Activated naive CD8-positive, alpha-beta T cell treated with anti-CD3 and anti-CD28 coated beads for 36 hours (primary cell): ENCODE measurements at places on chromosomes 11 and 22.

DNA sequence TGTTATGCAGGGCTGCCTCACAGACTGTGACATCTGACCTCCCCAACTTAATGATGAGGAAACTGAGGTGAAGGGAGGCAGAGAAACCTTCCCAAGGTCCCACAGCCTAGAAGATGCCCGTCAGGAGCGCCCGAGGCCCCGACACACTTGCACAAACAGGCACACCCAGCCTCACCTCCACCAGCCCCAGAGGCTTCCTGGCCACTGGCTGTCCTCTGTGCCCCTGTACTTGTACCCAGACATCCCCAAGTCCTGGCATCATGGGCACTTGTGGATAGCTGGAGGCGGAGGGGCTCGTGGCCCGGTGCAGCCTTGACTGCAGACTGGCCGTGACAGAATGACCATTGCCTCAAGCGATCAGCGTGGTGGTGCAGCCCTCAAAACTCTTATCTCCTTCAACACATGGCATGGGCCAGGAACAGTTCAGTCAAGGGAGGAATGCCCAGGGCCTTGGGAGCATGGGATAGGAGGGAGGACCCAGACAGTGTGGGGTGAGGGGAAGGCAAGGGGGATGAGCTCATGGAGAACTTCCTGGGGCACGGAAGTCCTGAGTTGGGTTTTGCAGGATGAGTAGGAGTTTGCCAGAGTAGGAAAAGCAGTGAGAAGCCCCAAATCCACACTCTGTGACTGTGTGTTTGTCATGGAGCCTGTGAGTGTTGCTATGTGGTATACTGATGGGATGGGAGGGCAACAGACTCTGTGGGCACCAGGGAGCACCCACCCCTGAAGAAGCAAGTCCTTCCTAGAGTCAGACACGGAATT is 25.8 kb upstream of the PPARA start:
- DNase-seq = no peak

DNA sequence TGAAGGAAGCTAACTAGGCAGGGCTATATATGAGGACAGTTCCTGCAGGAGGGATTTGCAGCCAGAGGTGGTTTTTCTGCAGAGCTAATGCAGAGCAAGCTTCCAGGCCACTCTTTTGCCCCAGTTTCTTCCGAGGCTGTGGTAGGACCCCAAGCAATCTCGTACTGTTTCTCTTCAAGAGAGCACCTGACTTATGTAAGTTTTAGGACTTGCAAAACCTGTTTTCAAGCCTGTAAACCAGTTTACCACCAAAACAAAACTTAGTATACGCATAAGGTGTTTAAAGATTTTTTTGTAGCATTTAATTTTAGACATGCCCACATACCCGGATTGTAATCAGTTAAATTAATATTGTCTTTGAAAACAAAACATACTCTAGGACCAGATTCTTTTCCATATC is 7.7 kb upstream of the APLP2 start:
- DNase-seq = no peak

DNA sequence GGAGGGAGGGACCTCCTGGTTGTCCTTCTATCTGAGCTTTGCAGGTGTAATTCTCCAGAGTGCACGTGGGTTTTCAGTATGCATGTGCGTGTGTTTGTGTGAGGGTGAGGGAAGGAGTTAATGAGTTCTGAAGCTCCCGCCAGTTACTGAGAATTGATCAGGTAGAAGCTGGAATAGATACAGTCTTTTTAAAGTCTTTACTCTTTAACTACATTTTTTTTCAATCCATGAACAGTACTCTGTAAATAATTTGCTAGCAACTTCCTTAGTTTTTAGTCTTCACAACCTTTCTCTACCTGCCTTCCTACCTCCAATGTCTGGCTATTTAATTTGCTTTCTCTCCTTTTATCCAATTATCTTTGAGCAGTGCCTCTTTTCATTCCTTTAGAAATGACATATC is 25.5 kb downstream of the ARHGAP42 start:
- no peak for DNase-seq

DNA sequence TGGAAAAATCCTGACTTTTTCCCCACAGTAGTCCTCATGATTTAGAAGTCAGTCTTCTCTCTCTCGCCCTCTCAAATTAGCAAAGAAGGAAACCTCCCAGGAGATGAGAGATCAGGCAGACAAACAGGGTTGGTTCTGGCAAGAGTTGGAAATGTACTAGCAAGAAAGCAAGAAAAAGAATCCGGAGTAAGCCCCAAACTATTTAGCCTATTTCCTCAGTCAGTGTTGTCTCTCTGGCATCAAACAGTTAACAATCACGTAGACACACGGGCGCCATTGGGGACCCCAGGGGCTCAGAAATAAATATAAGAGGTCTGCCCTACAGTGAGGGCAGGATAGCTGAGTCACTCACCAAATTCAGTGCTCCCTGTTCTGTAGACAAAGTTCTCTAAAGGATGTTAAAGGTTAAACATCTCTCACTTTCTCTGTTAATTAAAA is 4.7 kb downstream of the C11orf52 start:
- no peak for DNase-seq

GRCh38 chr11:19646308-19646707 is 66.3 kb upstream of the NAV2 start:
- no peak for DNase-seq

- no peak for DNase-seq
These were observed 5.5 kb upstream of the PCF11 start for GRCh38 chr11:83151274-83151977.

- no peak for DNase-seq
These were observed 71.5 kb downstream of the BMAL1 start for GRCh38 chr11:13349046-13349445.

DNA sequence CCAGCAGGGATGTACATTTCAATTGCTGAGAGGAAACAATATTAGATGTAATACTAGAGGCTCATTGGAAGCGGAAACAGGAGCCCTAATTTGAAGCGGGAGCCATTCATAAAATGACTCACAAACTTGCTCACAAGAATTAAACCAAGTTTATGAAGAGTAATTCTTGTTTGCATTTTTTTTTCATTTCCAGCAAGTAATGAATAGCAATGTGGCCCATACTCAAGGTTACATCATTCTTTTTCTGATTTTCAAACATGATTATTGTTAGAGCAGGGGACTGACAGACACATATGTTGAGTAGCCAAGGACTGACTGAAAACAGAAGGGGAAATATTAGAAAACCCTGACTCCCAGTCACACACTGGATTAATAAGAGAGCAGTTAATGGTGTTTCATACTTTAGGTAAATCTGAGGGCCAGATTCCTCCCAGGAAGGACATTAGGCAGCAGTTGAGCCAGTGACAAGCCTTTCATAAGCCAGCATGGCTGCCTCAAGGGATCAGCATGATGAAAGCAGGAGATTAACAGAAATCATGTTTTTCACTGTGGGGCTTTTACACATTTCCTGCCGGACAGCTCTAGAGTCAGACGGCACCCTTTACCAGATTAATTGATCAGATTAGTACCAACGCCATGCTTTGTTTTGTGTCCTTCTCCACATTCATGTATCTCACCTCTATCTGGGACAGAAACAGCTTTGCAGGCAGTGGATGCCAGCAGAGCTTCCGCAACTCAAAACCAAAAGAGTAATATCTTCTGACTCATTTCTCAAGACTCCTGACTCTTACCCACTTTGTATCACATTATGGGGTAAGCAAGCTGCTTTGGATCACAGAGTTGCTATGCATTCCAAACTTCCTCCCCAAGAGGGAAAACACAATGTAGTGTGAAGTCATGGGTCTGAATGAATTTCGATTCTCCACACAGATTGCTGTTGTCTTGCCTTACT is 831.6 kb downstream of the KCNA4 start:
- no peak for DNase-seq

DNA sequence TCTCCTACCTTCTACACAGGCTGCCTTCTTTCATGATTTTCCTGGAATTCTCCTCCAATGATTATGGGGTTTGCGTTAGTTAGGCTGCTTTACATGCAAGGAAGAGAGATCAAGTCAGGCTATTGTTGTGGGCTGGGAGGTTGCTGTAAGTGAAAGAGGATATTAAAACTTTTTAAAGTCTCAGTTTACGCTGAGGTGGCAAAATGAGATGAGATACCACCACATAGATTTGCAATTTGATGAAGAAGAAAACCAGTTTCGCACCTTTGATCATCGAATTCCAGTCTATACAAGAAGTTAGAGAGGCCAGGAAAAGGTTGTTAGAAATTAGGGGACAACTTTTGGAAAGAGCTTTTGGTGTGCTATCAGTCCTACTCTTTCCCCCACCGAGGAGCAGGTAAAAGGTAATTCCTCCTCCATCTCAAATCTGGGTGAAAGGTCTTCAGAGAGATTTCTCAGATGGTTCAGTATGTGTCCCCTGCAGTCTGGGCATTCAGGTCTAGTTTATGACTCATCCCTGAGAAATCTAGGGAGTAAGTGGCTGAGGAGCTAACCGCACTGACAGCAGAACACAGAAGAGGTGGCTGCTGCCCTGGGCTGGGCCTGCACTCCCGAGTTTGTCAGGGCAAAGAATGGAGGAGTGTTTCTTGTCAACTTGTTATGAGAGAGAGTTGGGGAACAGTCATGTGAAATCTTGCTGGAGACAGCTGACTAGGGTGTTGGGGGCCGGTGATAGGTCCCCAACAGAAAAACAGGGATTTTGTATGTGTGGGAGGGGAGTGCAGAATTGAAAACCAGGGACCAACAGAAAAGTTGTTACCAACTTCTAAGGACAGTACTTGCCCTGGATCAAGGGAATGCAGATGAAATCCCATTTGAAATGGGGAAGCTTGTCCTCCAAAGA is 34.7 kb downstream of the CCDC83 start:
- no peak for DNase-seq

DNA sequence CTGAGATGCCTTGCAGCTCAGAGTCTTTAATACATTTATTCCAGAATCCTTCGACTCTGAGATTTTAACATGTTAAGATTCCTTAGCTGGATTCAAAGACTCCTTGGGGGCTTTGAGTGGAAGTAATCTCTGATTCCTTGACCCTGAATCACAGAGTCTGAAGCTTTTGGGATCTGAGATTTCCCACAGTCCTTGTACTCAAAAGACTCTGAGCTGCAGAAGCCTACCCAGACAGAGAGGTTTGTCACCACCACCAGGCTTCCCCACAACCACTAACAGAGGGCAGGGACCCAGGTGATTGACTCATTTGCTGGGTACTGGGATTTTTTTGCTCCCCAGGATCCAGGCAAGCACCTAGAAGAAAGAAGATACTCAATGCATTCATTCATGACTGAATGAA is 1.4 kb upstream of the SERPINH1 start:
- no peak for DNase-seq

DNA sequence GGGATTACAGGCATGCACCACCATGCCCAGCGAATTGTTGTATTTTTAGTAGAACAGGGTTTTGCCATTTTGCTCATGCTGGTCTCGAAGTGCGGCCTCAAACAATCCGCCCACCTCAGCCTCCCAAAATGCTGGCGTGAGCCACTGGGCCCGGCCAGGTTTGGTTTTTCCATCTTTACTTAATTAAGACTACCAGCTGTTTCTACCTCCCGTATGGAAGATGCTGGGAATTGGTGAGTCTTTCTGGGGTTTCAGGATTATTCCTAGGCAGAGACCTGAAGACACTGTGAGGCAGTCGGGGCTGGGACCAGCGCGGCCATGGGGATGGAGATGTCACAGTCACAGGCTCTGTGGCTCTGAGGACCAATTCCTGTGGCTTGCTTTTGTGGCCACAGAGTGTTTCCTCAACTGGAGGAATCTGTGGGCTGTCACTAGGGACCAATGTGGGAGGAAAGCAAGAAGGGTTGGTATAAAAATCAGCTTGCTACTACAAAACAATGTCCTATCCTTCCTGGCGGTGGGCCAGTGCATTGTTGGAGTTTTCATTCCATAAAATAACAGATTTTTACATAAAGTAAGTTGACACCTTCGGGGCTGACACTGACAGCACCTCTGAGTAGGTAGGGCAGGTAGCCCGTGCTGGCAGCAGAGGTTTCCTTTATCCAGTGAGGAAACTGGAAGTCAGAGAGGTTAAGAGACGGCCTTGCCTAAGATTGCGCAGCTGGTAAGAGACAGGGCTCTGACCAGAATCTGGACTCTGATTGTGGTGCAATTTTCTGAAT is 8.4 kb upstream of the FTH1 start:
- no peak for DNase-seq

- no peak for DNase-seq
These were observed 14.6 kb downstream of the UBASH3B start for GRCh38 chr11:122670131-122670530.

DNA sequence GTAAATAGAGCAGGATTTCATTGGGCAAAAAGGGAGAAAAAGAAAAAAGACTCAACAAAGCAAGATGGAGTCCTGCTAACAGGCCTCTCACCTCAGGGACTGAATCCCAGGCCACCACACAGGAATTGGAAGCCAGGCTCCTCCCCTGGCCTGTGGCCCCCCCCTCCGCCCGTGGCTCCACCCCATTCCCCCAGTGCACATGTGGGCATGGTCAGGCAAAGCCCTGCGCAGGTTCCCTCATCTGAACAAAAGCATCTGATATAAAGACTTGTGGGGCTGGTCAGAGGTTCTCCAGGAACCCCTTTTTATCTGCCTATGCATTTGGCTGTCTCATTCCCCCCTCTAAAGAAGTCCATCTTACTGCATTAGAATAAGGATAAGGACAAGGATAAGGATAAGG is 46.0 kb upstream of the PAK1 start:
- no peak for DNase-seq

DNA sequence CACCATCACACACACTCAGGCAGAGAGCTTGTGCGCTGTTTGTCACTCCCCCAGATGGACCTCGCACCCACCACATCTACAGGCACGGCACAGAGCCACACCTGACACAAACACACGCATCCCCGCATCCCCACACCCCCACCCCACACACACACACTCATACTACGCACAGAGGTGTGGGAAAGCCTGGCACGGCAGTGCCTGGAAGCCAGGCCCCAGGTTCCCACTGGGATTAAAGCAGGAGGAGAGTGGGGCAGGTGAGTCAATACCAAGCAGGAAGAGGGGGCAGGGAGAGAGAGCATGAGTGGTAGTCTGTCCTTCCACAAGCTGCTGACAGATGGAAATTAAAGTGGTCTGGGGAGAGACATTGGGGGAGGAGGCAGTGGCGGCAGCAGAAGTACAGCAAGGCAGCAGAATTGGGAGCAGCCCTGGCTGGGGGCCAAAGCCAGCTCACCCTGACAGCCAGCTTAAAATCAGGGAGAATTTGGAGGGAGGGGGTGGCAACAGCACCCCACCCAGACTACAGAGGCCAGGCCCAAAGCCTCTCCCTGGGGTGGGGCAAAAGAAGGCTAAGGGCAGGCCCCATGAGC is 20.7 kb downstream of the TNKS1BP1 start:
- no peak for DNase-seq

DNA sequence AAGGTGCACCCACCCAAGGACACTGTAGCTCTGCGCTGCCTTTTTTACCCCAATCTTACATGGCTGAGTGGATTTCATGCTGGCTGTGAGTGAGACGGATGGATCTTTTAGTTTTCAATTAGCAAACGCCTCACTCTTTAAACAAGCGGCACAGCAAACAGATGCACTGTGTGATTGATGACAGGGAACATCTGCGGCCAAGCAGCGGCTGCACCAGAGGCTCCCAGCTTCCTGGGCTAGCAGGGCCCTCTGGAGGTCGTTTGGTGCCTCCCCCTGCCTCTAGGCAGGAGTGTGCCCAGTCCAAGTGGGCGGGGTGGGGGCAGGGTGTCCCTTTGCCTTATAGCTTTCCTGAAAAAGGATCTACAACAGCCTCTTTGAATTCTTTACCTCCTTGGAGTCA is 2.1 kb upstream of the DRD2 start:
- DNase-seq = no peak
